ENCODE measurements at places on chromosomes 12 and 14.

- DNase-seq: no peak
Measured at GRCh38 chr14:102965971-102966655, 43.6 kb downstream of the AMN start.

GRCh38 chr12:68458866-68459265 lies 126.7 kb upstream of the MDM1 start:
- no peak for DNase-seq

GRCh38 chr14:100334904-100335303 lies 11.8 kb downstream of the SLC25A47 start:
- DNase-seq: no peak

- DNase-seq: no peak
Measured at GRCh38 chr12:42534184-42534838, 55.2 kb downstream of the PRICKLE1 start.

- DNase-seq: no peak
Measured at GRCh38 chr12:92010853-92011701, 134.6 kb downstream of the BTG1 start.

GRCh38 chr12:71576496-71576895 lies 87.2 kb downstream of the ZFC3H1 start:
- no peak for DNase-seq

- DNase-seq: no peak
Measured at GRCh38 chr12:13613297-13613696, 368.1 kb downstream of the GRIN2B start.

- no peak for DNase-seq
Measured at GRCh38 chr12:112447106-112447505, 28.4 kb downstream of the PTPN11 start.

DNA sequence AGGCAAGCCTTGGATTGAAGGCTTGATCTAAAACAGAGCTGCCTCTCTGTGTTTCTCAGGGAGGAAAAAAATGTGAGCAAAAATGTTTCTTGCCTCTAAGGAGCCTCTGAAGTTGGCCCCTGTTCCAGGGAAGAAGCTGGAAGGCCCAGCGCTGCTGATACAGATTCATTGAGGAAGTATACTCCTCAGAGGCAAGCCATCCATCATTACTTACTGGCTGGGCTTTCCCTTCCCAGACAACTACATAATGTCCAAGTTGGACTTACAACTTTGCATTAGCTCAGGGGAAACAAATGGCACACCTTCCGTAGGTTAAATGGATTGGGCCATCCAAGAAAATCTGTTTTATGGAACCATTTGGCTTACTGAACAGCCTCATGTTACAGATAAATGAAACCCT lies 263.7 kb upstream of the SEL1L start:
- DNase-seq: no peak

DNA sequence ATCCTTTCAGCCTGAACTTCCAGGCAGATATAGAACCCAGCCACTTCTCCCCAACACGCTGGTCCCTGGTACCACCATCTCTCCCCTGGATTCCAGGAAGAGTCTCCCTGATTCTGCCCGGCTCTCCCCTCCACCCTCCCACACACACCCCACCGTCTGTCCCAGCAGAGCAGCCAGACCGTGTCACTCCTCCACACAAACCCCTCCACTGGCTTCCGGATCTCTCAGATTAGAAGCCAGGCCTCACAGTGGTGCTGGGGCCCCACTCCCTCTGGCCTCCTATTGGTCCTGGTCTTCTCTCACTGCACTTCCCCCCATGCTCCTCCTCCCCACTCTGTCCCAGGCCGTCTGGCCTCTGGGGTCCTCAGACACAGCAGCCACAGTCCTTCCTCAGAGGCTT lies 52.4 kb upstream of the CDKN3 start:
- no peak for DNase-seq
